ENCODE measurements at places on chromosomes 16 and 17.

- no peak for DNase-seq
These were observed 761 bp downstream of the NOL3 start for GRCh38 chr16:67170949-67171649.

GRCh38 chr17:6567528-6568183 is 11.3 kb upstream of the PITPNM3 start:
- no peak for DNase-seq

DNA sequence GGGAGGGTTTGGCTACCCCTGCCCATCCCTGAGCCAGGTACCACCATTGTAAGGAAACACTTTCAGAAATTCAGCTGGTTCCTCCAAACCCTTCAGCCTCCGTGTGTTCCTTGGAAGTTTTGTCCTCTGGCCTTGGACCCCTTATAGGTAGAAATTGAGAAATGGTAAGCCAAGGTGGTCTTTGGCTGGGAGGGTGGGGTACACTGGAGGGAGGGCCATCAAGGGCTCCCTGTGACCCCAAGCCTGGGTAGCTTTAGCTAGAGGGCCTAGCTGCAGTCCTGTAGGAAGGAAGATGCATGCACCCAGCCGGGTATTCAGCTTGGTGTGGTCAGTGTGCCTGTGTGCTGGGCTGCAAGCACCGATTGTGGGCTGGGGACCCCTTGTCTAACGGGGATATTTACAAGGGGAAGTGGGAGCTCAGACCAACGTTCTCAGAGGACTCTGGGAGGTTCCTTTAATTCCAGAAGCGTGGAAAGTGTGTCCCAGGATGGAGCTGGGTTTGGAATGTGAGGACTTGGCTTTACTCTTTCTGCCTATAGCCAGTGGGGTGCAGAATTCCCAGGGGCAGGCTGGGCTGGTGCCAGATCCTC is 6.8 kb downstream of the NAT9 start:
- DNase-seq, result no peak

GRCh38 chr17:81494626-81495377 is 17.8 kb downstream of the ACTG1 start:
- no peak for DNase-seq

DNA sequence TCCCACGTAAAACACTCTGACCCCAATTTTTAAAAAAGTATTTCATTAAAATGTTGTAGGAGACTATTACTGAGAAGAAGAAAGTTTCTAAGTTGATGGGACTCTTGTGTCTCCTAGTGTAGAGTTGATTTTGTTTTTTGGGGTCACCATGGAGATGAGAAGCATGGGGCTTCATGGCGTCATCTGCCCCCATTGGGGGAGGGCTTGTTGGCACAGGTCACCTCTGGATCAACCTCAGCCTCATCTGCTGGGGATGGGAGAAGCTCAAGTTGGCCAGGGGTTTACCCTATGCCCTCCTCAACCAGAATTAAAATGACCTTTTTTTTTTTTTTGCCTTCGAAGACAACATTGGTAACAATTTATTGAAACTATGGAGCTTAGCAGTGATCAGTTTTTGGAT is 28.3 kb downstream of the MSI2 start:
- DNase-seq, result no peak

Data from NT2/D1 (cell line).